ENCODE measurements at places on chromosomes 4 and X. TPM values are rescaled to one million over a fixed set of nuclear protein-coding genes. Genes with fewer than 3 reads are reported as not detected.
A peak's percentile ranks its signal among the peaks of the same experiment; 100 is the strongest.

- no peaks in the 10 kb centered on the region for H3K4me1 ChIP-seq
- no peak for DNase-seq
- H3K27me3 ChIP-seq = no peaks in the 10 kb centered on the region
- H3K36me3 ChIP-seq = no peaks in the 10 kb centered on the region
- no peak overlapping the region for H3K4me3 ChIP-seq
These were observed 96.2 kb upstream of the ANK2 start for GRCh38 chr4:112953262-112953661.

GRCh38 chrX:9785254-9785943, 830 bp upstream of the SHROOM2 start:
- peak overlapping the region; percentile 59 for H3K4me3 ChIP-seq
- no peaks in the 10 kb centered on the region for H3K4me1 ChIP-seq
- H3K27me3 ChIP-seq = no peaks in the 10 kb centered on the region

GRCh38 chr4:40438384-40439026, 103.4 kb downstream of the CHRNA9 start:
- no peaks in the 10 kb centered on the region for H3K4me1 ChIP-seq
- no peak overlapping the region for H3K27ac ChIP-seq
- no peaks in the 10 kb centered on the region for H3K27me3 ChIP-seq
- H3K36me3 ChIP-seq = no peaks in the 10 kb centered on the region
- no peak for DNase-seq

GRCh38 chr4:8837181-8837841, 34.3 kb downstream of the HMX1 start:
- DNase-seq = no peak
- no peak overlapping the region for H3K4me3 ChIP-seq
- no peak overlapping the region for H3K27ac ChIP-seq
- no peaks in the 10 kb centered on the region for H3K27me3 ChIP-seq
- H3K36me3 ChIP-seq = no peaks in the 10 kb centered on the region

DNA sequence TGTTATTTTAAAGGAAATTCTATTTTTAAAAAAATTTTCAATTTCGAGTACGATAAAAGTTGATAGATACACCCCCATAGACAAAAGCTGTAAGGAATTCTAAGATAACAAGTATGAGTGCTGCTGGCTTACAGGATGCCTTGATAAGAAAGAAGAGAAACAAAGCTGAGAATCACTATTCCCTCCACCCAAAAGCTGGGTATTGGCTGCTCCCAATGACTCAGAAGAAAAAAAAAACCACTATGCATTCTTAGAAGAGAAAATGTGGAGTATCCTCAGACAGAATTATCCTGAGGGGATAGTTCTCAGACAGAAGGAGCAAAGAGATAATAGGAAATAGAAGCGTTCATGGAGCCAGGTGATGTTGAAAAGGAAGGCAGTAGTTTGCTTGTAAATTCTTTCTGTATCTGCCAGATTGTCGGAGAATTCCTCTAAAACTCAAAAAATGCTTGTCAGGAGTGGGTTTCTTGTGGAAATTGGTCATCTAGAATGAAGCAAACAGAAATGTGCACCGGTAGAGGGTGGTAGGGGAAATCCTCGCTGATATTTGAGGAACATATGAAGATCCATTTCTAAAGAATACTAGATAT, 217.5 kb upstream of the ADAMTS3 start:
- H3K36me3 ChIP-seq = no peaks in the 10 kb centered on the region
- DNase-seq = no peak
- no peaks in the 10 kb centered on the region for H3K27me3 ChIP-seq
- no peaks in the 10 kb centered on the region for H3K4me1 ChIP-seq
- no peak overlapping the region for H3K4me3 ChIP-seq

- H3K4me1 ChIP-seq = no peaks in the 10 kb centered on the region
- no peaks in the 10 kb centered on the region for H3K36me3 ChIP-seq
These were observed 149.9 kb downstream of the SLC10A7 start for GRCh38 chr4:146371812-146372211.

GRCh38 chrX:18701621-18702361, 5.7 kb upstream of the PPEF1 start:
- H3K27me3 ChIP-seq = no peaks in the 10 kb centered on the region
- DNase-seq = peak; percentile 44
- no peak overlapping the region for H3K27ac ChIP-seq
- no peaks in the 10 kb centered on the region for H3K36me3 ChIP-seq
- no peaks in the 10 kb centered on the region for H3K4me1 ChIP-seq

GRCh38 chr4:15233626-15234025, 194.2 kb upstream of the C1QTNF7 start:
- no peak overlapping the region for H3K4me3 ChIP-seq
- no peak overlapping the region for H3K27ac ChIP-seq
- DNase-seq = no peak
- no peaks in the 10 kb centered on the region for H3K4me1 ChIP-seq
- H3K36me3 ChIP-seq = no peaks in the 10 kb centered on the region
- H3K27me3 ChIP-seq = no peaks in the 10 kb centered on the region

GRCh38 chrX:149131774-149132173, 373.3 kb downstream of the IDS start:
- no peak overlapping the region for H3K27ac ChIP-seq
- H3K27me3 ChIP-seq = no peaks in the 10 kb centered on the region
- no peaks in the 10 kb centered on the region for H3K4me1 ChIP-seq
- H3K4me3 ChIP-seq = no peak overlapping the region

The CYTL1 gene
- total RNA-seq = 2.2 TPM

The HMX1 gene
- total RNA-seq = 5.3 TPM

- no peak for DNase-seq
- H3K27ac ChIP-seq = no peak overlapping the region
- H3K4me1 ChIP-seq = no peaks in the 10 kb centered on the region
- no peak overlapping the region for H3K4me3 ChIP-seq
- no peaks in the 10 kb centered on the region for H3K27me3 ChIP-seq
- no peaks in the 10 kb centered on the region for H3K36me3 ChIP-seq
These were observed 149.7 kb upstream of the ANKRD50 start for GRCh38 chr4:124862261-124862660.

The SAGE1 gene
- total RNA-seq = not detected

DNA sequence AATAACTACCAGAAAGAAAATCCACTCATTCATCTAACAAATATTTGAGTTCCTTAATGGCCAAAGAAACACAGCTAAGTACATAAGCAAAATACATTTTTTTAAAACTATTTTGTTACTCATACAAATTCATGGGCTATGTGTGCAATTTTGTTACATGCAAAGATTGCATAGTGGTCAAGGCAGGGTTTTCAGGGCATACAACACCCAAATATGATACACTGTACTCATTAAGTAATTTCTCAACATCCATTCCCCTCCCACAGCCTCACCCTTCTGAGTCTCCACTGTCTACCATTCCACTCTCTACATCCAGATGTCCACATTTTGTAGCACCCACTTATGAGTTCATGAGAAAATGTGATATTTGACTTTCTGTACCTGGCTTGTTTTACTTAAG, 58.2 kb downstream of the BRWD3 start:
- H3K4me1 ChIP-seq = no peaks in the 10 kb centered on the region
- no peak for DNase-seq
- no peak overlapping the region for H3K27ac ChIP-seq

Data from prostate gland (tissue), 2 donors.